Mesothelial cell of epicardium (in vitro differentiated cells): ENCODE measurements at places on chromosomes 1 and 21. TPM values are rescaled to one million over a fixed set of nuclear protein-coding genes. Genes with fewer than 3 reads are reported as not detected.

DNA sequence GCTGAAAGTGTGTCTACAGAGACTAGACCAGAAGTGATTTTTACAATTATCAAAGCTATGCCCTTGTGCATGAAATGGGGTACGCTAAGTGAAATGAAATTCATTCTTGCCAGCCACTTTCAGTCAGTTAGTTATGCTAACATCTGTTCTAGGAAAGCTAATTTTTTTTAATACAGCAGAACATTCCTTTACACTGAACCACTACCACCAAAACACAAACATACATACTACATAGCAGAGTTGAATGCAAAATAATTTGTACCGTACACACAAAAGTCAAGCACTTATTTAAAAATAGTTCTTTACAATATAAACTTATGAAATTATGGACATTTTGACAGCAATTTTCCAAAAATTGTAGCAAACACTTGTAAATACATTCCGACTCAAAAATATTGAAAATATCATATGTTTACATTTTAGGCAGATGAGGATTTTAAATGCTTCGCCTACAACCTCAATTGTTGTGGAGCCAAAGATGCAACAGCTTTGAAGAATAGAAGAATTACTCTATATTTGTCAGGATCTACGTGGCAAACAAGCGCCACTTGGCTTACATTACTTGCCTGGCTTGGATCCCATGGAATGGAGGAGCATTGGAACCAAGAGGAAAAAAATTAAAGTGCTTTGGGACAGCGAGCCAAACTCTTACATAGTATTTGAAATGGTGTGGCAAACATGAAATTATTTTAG is 30.6 kb downstream of the WLS start:
- no peak for DNase-seq

- no peak for DNase-seq
These were observed 77.3 kb upstream of the ATF3 start for GRCh38 chr1:212531267-212531666.

Gene GRIK3
- total RNA-seq: 0.05 TPM in 1 of 3 replicates, not detected in the others

Gene LCE2B
- total RNA-seq: not detected in 3 replicates

GRCh38 chr1:184624626-184625025 is 130.0 kb downstream of the EDEM3 start:
- DNase-seq: no peak

DNA sequence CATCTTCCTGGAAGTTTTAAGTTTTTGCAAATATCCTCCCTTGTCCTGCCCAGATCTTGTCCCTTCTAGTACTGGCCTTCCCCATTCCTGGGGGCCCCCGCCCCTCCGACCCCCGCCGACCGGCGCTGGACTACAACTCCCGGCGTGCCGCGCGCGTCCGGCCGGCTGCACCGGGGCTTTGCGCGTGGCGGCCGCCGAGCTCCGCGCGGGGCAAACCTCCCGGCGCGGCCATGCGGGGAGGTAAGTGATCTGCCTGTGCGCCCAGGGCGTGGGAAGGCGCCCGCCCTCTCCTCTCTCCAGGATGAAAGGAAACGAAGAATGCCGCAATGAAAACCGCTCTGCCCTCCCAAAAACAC is 3.2 kb upstream of the SAMD13 start:
- peak; percentile 53 for DNase-seq

Gene CEP104
- 32.2 to 37.0 TPM (median 35.2 TPM) in 3 replicates for total RNA-seq

DNA sequence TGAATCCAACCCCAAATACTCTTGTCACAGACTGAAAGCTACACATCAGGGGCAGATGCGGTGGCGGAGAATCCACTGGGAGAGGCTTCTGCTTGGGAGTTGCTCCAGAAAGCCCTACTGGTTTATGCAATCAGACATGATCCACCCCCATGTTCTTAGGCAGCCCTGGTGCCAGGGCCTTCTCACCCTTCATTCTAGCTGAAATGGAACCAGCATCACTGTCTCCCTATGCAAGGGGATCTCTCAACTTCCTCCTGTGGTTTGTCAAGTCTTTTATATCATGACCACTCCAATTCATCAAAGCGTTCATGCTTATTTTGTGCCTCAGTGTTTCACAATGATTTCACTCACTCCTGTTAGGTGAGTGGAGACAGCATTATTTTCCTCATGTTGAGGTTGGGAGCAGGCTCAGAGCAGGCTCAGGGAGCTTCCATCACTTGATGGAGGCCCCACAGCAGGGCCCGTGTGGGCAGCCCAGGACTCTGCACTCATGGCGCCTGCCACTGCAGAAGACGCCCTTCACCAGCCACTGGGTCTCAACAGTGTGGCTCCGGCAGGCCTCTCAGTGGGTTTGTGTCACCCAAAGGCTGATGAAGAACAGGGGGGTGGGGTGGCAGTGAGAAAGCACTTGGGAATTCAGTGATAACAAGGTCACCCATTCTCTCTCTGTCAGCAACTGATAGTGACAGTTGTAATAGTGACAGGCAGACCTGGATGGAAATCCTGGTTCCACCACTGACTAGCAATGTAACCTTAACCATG is 67.1 kb downstream of the CD58 start:
- no peak for DNase-seq

GRCh38 chr1:79441238-79441637 is 434.7 kb upstream of the ADGRL4 start:
- no peak for DNase-seq

GRCh38 chr1:229116114-229116513 is 154.8 kb upstream of the RAB4A start:
- DNase-seq: no peak

DNA sequence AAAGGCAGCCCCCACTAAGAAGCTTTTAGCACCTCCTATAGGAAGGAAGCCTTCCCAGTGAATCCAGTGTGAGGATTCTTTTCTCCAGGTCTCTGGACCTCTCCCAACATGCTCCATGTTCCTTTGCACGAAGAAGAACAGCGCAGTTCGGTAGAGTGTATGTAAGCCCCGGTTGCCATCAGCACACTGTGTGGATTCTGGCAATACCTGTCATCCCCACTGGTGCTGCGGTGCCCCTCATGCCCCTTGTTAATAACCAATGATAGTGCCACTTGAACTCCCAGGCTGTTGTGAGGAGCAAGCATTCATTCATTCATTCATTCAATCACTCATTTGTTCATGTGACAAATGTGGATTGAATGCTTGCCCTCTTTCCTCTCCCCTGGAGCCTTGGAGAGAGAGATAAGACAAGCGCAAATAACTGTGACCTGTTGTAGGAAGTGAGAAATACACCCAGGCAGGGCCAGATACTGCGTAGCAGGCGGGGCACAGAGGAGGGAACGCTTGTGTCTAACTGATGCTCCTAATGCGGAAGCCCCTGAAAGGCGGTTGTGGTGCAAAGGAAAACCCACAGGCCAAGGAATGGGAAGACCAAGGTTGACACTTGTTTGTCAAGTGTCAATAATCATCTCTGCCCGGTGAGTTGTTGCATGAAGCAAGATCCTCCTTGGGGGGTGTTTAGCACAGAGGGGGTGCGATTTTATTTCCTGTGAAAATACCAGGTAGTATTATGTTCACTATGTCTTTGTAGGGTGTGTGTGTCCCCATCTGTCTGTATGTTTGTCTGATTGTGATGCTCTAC is 9.8 kb downstream of the LGR6 start:
- no peak for DNase-seq

Gene F13B
- not detected in 3 replicates for total RNA-seq

Gene PDC
- total RNA-seq: not detected in 3 replicates

GRCh38 chr1:171279678-171280077 is 31.4 kb downstream of the FMO1 start:
- no peak for DNase-seq

Gene SPRR5
- not detected in 3 replicates for total RNA-seq

Gene S100A9
- 2.0 to 4.2 TPM (median 3.5 TPM) in 3 replicates for total RNA-seq

GRCh38 chr1:113390871-113391648 is 745 bp downstream of the MAGI3 start:
- peak; percentile 29 for DNase-seq

Gene KCNJ15
- 0.70 to 1.9 TPM (median 1.1 TPM) in 3 replicates for total RNA-seq

Gene TTC39A
- 8.0 to 10.1 TPM (median 8.4 TPM) in 3 replicates for total RNA-seq

- DNase-seq: no peak
These were observed 28.1 kb upstream of the WASF2 start for GRCh38 chr1:27517907-27518718.

Gene C1QC
- not detected in 3 replicates for total RNA-seq

Gene PLPPR5
- total RNA-seq: 0.11 to 0.20 TPM in 2 of 3 replicates, not detected in the other

DNA sequence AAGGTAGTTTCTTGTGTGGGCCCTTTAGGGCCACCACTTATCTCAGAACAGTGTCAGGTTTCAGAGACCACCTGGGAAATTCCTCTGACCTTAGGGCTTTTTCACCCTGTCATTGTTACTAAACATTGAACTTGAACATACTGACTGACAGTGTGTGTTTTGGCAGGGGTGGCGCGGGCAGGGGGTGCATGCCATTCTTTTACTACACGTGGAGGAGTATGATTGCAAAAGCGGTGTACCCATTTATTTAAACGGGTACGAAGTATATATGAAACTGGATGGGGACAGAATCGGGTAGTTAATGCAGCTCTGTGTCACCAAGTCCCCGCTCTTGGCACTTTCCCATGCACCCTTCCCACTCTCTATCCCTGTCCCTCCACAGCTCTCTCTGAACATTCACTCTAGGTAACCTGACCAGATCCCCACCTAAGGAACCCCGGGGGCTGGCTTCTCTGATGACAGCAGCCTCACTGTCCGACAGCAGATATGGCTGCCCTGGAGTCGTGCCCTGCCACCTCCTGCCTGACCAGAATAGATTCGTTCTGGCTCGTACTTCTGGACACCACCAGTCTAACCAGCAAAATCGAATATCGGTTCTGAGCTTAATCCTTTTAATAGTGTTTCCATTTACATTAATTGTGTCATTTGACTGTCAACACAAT is 51.3 kb downstream of the NFASC start:
- DNase-seq: no peak

GRCh38 chr1:168473126-168473525 is 70.7 kb downstream of the XCL2 start:
- no peak for DNase-seq

DNA sequence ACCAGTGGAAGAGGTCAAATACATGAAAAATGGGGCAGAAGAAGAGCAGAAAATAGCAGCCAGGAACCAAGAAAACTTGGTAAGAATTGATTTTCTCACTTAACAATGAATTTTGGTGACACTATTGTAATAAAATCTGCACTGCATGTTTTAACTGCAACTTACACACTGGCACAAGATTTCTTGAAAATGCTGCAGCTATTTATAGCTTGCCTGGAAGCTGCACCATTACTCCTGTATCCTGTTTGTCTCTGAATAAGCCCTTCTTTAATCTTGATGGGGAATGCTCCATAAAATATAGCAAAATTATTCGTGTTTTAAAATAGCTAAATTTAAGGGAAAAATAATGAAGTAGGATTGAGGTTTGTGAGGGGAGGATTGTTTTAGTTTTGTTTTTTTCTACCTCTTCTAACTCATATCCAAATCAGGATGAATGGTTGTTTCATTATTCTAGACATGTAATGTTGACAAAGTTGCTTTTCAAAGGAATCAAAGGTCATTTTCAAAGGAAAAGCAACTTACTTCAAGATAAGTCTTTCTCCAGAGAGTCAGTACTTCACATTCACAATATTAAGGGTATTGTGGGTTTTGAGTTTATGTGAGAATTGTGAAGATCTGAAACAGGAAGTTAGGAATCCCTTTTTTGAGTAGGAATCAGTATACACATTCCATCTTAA is 120.9 kb downstream of the C1orf21 start:
- DNase-seq: no peak

Gene GCSAML
- total RNA-seq: not detected in 3 replicates

Gene CFAP74
- total RNA-seq: 0.16 to 0.42 TPM (median 0.18 TPM) in 3 replicates

Gene ERICH3
- total RNA-seq: not detected in 3 replicates

DNA sequence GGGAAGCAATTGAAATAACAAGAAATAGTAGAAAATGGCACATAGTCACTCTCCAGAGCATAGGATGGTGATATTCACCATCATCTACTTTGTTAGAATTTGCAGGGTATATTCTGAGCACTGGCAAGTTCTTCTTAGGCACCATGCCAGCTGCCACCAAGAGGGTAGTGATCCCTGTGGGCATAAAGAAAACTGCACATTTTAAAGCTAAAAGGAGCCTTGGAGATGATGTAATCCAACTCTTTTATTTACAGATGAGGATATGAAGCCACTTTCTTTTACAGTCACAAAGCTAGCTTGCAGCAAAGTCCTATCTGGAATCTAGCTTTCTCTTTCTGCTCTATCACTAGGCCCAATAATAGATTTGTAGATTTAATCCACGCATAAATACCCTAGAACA is 69.0 kb downstream of the PTGER3 start:
- DNase-seq: no peak

Gene ZYG11A
- total RNA-seq: 0.14 to 0.18 TPM in 2 of 3 replicates, not detected in the other

Gene TP73
- total RNA-seq: 1.0 to 1.4 TPM (median 1.2 TPM) in 3 replicates

DNA sequence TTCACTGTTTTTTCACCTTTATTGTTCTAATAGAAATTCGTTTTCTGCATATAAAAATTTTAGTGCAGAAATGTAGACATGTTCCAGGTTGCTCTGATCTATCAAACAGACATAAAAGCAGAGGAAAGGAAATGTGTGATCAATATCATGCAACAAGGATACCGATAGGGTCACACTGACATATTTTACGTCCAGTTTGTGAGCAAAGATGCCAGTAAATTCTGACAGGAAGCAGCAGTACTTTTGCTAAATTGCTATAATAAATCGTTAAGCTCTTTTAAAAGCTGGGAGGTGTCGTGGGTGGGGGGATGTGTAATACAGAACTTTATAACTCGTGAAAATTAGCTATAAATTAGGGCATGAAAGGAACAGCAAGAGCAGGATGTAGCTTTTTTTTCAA is 955.2 kb downstream of the BRINP3 start:
- no peak for DNase-seq

DNA sequence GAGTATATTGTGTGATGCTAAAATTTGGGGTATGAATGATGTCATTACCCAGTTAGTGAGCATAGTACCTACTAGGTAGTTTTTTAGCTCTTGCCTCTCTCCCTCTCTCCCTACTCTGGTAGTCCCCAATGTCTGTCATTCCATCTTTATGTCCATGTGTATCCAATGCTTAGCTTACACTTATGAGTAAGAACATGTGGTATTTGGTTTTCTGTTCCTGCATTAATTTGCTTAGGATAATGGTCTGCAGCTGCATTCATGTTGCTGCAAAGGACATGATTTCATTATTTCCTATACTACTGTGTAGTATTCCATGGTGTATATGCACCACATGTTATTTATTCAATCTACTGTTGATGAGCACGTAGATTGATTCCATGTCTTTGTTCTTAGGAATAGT is 54.4 kb upstream of the NEGR1 start:
- DNase-seq: no peak

GRCh38 chr1:48756683-48757316 is 19.9 kb downstream of the BEND5 start:
- DNase-seq: no peak
